ENCODE measurements at places on chromosomes 6 and 20.

DNA sequence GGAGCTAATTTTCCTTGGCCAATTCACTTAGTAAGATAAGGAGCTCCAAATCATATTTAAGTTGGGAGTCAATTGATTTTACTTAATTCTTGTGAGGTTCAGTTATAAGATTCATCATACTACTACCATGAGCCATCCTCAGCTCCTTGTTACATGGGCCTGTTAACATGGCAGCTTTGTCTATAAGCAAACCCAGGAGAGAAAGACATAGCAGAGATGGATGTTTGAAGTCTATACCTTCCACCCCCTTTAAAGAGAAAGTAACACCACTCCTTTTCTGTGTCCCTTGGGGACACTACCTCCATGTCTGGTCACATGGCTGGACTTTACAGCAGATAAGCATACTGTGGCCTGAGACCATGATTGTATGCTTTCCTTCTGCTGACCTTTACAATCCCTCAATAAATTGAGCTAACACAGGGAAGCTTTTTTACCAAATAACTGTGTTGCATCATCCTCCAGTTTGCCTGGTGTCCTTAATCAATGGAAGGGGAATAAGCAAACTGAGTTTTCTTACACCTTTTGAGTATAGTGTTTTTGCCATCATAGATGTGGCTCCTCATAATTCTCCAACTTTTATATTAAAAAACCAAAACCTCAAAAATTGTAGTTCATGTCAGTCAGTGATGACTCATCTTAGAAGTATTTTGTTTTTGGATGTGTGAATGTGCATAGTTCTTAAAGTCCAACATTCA lies 9.8 kb upstream of the ZNFX1 start:
- DNase-seq: peak; percentile 49

DNA sequence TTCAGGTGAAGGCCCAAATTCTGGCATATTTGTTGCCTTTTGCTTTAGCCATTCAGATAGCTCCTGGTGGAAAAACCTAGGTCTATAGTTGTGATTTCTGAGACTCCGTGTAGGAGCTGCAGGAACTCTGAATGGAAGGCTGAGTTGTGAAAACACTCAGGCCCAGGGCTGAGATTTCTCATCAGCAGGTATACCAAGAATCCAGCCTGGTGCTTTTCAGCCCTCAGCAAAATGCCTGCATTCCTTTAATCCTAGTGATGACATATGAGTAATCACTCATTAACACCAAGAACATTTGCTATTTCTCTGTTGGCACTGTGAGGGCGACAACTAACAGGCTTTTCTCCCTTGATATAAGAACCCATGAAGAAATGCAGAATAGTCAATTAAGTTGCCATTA lies 546.1 kb upstream of the MAN1A1 start:
- no peak for DNase-seq

GRCh38 chr6:129662980-129663431 lies 47.0 kb downstream of the ARHGAP18 start:
- DNase-seq: no peak

- DNase-seq: no peak
Observed at GRCh38 chr20:18263723-18264122, 24.6 kb upstream of the ZNF133 start.

- no peak for DNase-seq
Observed at GRCh38 chr20:60100780-60101179, 142.6 kb downstream of the CDH26 start.

DNA sequence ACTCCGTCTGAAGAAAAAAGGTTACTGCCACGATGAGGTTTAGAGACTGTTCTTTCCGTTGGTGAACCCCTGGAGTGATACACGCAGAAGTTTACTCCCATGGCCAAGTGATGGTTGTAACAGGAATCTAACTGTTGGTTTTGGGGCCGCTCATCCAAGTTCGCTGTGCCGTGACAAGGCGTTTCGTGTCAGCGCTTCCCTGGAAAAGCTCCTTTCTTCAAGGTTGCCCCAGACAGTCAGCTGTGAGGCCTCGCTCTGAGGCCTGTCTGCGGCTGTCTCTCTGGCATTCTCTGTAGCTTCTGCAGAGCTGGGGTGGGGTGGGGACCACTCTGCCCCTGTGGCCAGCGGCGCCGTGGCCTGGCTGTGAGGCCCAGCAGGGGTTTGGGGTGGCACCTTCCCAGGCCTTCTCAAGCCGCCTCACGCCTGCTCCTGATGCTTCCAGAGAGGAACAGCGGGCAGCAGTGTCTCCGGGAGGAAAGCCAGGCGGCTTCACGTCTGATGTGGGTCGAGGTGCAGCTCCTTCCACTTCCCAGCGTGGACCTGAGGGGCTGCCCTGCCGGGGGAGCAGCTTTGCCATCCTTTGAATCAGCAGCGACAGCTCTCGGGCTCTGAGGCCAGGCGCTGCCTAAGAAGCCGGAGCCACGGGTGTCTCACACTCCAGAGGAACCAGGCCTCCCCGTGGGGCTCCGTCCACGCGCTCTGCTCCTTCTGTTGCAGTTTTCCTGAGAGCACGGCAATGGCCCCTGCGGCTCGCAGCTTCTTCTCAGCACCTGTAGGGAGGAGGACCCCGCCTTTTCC lies 76.2 kb downstream of the SMOC2 start:
- no peak for DNase-seq

DNA sequence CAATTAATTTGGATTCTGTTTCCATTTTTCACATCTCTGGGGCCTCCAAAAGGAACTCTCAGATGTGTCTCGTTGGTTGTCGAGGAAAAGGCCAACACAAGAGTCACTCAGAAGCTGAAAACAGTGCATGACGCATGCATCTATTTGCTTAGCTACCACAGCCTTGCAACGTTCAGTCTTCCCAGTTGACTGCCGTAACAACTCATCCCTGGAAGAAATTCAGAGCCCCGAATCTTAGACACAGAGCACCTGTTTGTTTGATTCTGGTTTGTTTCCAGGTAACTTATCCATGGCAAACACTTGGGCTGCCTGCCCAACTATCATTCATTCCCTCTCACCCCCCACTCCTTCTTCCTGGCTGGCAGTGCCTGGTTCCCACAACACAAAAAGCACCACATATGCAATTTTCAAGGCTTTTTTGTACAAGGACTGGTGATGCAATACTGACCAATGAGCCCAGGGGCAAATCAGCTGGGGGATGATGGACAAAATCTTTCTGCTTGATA lies 60.5 kb downstream of the ZMYND8 start:
- DNase-seq: no peak

GRCh38 chr6:155418017-155418761 lies 37.5 kb downstream of the NOX3 start:
- DNase-seq: peak; percentile 50
